ENCODE measurements at places on chromosomes 1 and 21.

DNA sequence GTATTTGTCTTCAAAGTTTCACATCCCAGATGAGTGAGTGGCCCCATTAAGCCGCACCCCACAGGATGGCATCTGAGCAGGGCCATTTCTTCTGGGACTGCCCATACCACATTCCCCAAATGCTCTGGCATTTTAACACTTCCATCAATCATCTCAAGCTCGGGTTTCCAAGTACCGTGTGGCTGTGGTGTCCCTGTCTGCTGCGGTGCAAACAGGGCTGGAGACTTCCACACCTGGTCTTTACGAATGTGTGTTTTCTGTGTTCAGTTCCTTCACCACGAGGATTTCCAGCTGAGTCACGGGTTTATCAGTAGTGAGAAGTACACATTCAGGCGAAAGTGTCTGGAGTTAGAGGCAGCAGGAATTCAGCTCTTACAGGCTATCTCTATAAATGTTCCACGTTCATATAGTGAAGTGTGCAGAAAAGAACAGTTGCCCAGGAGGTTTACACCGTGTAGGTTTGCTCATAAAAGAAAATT, 195.2 kb downstream of the RHOU start:
- DNase-seq, result peak; percentile 13

GRCh38 chr1:194295685-194296084, 1109.3 kb upstream of the B3GALT2 start:
- peak; percentile 58 for DNase-seq

- no peak for DNase-seq
Observed at GRCh38 chr1:56322211-56322610, 257.2 kb downstream of the PLPP3 start.

GRCh38 chr1:42008264-42008663, 89.5 kb upstream of the HIVEP3 start:
- no peak for DNase-seq

DNA sequence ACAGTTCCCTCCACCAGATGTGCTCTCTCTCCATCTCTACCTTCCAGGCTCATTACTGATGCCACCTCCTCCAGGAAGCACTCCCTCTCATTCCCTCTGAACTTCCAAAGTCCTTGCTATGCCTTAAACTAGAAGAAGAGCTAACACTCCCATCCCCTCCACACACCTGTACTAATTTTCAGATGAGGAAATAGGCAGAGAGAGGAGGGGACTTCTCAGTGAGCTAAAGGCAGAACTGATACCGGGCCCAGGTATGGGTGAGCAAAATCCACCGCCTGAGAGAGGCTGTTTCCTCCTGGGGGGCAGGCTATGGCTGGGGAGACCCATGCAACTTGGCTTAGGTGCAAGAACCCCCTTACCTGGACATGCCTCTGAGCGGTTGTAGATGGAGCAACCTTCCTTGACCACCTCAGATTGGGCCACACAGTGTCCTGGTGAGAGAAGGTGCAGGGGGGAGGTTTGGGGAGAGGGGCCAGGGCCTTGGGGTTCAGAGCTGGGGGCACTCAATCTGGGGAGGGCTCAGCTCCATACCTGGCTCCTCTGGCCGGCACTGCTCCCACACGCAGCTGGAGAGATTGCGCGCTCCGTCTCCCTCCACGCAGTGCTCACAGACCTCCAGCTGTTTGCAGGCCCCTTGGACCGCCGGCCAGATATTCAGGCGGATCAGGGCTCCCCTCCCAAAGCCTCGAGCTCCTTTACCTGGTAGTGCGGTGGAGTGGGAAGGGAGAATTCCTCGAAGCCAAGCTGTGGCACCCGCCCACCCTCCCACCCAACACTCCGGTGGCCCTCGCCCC, 967 bp downstream of the CD164L2 start:
- no peak for DNase-seq

DNA sequence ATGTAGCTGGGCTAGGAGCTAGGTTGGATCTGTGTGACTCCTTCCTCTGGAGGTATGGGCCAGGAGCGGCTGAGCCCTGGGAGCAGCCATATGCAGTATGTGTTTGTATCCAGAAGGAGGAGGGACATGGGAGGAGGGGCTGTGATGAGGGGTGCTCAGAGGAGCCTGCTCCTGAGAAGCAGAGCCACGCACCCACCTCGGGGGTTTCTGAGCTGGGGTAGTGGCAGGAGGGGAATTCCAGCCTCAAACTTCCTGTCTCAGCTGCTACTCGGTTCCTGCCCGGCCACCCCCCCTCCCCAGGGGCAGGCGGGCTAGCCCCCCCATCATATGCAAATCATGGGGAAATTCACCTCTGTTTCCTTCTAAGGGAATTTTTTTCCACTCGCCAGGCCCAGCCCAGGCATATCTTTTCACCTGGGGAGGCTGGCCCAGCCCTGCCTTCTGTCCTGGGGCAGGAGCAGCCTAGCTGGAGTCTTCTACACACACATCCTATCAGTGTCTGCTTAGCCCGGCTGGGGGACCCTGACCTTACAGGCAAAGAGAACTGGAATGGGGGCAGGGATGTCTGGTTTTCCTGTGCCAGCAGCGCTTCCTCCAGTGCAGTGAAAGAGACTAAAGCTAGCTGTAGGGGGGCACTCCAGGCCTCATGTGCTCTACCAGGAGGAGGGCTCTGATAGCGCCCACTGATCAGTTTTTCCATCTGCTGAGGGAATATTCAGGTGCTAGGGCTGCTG, 3.0 kb downstream of the ZC3H12A start:
- DNase-seq, result peak; percentile 72

GRCh38 chr1:109595531-109595930, 23.9 kb downstream of the GNAT2 start:
- peak; percentile 86 for DNase-seq

GRCh38 chr1:117114877-117115276, 6.7 kb downstream of the TRIM45 start:
- DNase-seq, result no peak

- no peak for DNase-seq
Observed at GRCh38 chr1:109441069-109441468, 14.8 kb upstream of the PSMA5 start.

DNA sequence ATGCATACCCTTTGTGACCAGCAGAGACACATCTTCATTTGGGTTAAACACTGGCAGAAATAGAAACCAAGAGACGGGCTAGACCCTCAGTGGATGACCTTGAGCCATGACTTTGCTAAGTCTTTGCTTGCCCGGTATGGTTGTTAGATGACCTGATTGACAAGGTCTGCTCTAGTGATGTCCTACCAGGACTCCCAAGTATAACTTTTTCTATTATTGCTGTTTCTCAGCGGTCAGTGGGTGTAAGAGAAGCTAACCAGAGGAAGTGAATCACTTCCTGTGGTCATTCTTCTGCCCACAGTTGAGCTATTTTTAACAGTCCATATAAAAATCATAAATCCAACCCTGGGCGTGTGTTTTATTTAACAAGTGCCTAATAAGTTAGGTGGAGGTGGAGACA, 126.2 kb upstream of the ETS2 start:
- DNase-seq, result peak; percentile 8

GRCh38 chr1:93703643-93704042, 22.0 kb upstream of the BCAR3 start:
- peak; percentile 90 for DNase-seq

- DNase-seq, result peak; percentile 18
Observed at GRCh38 chr1:100034470-100034869, 64.7 kb downstream of the SLC35A3 start.

DNA sequence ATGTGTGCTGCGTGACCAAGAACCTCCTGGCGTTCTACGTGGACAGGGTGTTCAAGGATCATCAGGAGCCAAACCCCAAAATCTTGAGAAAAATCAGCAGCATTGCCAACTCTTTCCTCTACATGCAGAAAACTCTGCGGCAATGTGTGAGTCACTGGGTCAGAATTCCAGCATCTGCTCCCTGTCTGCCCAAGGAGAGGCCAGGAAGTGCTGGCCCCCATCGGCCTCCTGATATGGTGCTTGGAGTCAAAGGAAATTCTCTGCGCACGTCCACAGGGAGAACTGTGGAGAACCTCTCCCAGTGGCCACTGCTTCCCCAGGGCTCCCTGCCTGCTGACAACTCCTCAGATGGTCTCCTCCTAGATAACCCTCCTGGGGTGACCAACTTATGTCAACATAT, 25.6 kb upstream of the IL20 start:
- peak; percentile 51 for DNase-seq

DNA sequence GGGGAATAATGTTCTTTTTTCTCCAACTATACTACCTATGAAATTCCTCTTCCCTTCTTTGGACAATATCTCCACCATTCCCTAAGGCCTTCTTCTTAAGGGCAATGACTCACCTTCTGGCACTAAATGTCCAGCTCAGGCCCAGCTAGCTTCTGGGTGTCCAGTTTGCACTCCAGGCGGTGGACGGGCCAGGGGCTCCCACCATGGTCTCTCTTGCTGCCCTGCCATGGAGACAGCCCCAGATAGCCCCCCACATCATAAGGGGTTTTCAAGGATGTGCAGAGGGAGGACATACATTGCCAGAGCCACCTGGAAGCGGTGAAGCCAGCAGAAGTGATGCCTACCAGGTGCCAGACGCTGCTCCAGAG, 43.8 kb downstream of the C1orf198 start:
- DNase-seq, result no peak

- peak; percentile 88 for DNase-seq
Observed at GRCh38 chr1:116682641-116683221, 15.2 kb upstream of the IGSF3 start.

GRCh38 chr21:41612674-41613532, 104.9 kb upstream of the TMPRSS2 start:
- DNase-seq, result peak; percentile 87

- DNase-seq, result peak; percentile 55
Observed at GRCh38 chr1:161791904-161792655, 26.0 kb downstream of the ATF6 start.

DNA sequence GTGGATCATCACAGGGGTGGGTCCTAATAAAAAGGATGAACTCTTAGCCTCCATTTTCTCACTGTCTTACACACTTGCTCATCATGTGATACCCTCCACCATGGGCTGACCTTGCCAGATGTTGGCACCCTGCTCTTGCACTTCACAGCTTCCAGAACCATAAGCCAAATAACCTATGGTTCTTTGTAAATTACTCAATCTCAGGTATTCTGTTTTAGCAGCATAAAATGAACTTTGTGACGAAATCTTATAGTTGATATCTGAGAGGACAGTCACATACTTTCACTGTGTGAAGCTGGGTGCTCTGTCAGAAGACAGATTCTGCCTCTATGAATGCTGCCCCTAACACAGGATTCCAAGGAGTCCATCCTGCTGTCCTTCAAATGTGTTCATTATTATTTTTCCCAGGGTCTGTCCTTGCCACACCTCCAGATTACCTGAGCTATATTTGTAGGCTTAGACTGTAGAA, 13.8 kb downstream of the DUSP10 start:
- DNase-seq, result no peak

DNA sequence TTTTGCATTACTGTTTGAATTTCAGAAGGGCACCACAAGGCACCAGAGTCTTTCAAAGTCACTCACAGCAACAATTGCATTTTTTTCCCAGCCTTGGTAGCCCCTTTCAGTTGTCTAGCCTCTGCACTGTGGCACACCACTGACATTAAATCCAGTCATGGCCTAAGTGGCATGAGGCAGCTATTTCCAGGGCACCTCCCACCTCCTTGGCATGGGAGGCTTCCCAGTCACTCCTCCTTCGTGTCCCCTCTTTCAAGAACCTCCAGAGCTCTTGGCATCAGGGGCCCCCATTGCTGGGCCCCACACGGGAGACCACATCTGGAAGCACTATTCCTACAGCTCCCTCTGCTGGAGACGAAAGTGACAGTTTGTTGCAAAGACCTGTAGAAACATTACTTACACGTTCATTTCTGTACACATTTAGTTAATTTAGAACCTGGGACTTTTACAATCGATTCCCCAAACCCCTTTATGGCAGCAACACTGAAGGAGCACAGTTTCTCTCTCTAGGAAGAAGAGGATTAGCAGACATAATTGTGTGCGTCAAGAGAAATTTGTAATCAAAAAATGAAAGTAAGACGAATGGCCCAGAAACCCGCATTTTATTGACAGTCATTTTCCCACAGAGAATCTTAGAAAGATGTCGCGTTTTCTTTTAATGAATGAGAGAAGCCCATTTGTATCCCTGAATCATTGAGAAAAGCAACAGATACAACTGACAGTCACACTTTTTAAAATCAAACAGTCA, 5.7 kb upstream of the CHD5 start:
- DNase-seq, result peak; percentile 29

DNA sequence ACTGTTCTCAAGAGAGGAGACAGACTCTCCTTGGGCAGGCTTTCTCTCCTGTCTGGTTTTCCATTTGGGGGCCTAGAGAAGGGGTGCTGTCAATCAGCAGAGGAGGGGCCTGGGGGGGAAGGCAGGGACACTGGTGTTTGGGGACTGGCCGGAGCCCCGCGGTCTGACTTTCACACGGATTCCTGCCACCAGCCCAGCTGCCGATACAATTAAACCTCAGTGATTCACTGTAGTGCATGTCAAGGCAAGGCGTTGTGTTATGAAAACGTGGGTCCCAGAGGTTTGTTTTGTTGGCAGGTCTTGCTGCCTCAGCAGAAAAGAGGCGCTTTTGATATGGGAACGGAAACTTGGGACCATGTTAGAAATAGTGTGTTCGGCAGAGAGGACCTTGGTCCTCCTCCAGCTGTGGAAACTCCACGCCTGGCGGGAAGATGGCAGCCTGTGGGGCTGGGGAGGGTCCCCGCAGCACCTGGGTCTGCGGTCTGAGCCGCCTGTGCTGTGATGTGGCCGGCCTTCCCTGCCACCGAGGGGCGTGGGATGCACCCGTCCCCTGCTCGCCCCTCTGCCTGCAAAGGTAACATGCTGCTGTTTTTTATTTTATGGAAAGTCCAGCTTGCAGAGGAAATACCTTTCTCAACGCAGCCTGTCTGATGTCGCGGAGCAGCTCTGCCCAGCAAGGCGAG, 47.6 kb downstream of the SPSB1 start:
- peak; percentile 82 for DNase-seq

DNA sequence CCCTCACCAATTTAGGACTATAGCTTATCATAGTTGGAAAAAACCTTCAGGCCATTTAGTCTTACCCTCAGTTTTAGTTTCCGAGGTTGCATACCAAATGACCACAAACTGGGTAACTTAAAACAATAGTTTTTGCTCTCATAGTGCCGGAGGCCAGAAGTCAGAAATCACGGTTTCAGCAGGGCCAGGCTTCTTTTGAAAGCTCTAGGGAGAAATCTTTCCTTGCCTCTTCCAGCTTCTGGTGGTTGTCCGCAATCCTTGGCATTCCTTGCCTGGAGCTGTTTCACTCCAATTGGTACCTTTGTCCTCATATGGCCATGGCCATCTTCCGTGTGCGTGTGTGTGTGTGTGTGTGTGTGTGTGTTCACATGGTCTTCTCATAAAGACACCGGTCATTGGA, 12.4 kb upstream of the PLXNA2 start:
- DNase-seq, result no peak

- DNase-seq, result no peak
Observed at GRCh38 chr1:26031611-26032220, 10.1 kb downstream of the EXTL1 start.

GRCh38 chr1:237664348-237664747, 226.4 kb downstream of the ZP4 start:
- DNase-seq, result no peak

All from bronchial epithelial cell (primary cell).